ENCODE measurements at places on chromosomes 16 and 17.
A peak's percentile ranks its signal among the peaks of the same experiment; 100 is the strongest.

DNA sequence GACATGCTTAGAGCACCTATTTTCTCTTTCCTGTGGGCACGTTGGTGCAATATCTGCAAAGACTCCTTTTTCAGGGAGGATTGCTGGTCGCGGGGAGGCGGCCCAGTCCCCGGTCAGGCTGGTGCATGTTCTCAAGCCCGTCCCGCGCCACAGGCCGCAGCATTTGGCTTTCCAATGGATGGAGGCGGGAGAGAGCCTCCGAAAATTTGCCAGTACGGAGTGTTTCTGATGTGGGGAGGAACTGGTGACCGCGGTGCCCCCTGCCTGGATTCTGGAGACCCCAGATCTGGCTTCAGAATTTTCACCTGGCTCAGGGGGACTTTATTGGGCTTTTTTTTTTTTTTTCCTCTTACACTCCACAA lies 2.3 kb downstream of the CMIP start:
- DNase-seq: no peak

DNA sequence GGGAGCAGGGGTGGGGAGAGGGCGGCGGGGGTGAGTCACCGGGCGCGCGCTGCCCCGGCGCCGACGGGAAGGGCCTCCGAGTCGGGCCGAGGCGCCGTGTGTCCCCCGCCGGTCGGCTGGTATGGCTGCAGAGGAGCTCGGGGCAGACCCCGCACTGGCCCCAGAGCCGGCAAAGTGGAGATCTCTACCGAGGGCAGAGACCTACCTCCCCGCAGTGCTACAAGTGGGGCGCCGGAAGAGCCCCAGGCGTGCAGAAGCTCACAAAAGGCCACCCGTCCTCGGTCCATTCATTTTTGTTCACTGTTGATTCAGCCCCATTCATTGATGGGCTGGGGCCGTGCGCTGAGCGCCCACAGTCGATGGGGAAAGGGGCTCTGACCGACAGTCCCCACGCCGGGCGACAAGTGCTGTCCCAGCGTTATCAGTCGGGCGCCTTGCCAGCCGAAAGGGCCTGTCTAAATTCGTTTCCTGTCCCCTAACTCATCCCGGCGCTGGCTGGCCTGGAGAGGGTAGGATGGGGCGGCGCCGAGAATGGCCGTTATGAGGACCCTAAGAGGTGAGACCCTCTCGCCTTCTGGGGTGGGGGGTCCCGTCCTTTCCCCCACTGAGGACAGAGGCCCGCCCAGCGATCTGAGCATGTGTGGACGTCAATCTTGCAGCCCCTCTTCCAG lies 709 bp upstream of the ENO3 start:
- DNase-seq: no peak

GRCh38 chr17:38867179-38867967 lies 2.5 kb upstream of the LASP1 start:
- peak; percentile 47 for DNase-seq

DNA sequence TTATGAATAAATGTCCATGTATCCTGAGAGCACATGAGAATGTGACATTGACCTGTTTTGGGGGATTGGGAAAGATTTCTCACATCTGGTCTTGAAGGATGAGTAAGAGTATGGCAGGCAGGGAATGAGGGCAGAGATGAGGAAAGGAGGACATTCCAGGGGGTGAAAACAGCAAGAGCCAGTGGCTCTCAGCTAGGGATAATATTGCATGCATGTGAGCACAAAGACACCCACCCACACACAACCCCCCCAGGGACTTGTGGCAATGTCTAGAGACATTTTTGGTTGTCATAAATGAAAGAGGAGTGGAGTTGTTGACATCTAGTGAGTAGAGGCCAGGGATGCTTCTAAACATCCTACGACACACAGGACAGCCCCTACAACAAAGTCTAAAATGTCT lies 6.0 kb downstream of the MYO1D start:
- DNase-seq: no peak

DNA sequence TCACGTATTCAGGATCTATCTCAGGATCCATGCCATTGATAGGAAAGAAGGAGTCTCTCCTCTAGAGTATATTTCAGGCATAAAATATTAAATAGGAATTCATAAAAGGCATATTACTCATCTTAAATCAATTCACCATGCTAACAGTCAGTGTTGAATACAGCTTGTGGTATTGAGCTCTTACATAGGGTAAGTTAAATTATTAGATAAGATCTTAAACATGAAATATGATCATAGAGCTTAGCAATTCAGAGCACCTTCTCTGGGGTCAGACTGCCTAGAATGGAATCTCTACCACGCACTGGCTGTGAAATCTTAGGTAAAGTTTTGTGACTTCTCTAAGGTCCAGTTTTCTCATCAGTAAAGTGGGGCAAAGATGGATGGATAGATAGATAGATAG lies 20.7 kb downstream of the MARCHF10 start:
- no peak for DNase-seq

DNA sequence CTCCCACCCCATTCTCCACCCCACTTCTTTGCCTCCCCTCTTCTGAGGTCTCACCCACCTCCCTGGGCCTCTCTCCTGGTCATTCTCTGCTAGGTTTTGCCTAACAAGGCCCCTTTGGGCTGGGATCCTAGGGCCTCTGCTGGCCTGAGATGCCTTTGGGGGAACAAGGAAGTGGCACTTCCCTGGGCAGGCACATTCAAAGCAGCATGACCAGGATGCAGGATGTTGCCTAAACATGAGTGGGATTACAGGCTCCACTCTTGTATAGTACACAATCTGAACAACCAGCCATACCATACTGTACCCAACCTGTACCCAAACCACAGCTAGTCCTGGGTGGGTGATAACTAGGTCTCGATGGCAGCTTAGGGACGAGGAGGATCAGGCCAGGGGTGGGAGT lies 9.0 kb downstream of the GALK1 start:
- DNase-seq: no peak

DNA sequence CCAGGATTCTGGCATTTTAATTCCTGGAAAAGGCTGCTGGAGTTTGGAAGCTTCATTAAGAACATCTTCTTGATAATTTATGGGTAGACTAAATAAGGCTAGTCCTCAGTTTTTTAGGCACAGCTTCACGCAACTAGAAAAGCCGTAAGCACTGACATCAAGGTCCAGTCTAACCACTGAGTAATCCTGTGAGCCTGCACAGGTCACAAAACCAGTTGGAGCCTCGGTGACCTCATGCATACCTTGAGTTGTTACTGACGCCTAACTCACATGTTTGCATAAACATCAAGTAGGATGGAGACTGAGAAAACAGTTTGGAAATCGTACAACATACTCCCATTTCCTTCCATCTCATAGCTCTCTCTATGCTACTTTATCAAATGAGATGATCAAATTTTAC lies 63.8 kb upstream of the RCVRN start:
- no peak for DNase-seq

- no peak for DNase-seq
Observed at GRCh38 chr17:16440901-16441629, 25.7 kb downstream of the TRPV2 start.

All from caudate nucleus (tissue), 63 donors.